ENCODE measurements at places on chromosomes 1 and 21.

- DNase-seq, result no peak
Observed at GRCh38 chr1:165313903-165314302, 42.6 kb downstream of the LMX1A start.

- no peak for DNase-seq
Observed at GRCh38 chr1:185767508-185768120, 33.4 kb downstream of the HMCN1 start.

- DNase-seq, result no peak
Observed at GRCh38 chr1:70205071-70205433, 327 bp downstream of the LRRC40 start.

DNA sequence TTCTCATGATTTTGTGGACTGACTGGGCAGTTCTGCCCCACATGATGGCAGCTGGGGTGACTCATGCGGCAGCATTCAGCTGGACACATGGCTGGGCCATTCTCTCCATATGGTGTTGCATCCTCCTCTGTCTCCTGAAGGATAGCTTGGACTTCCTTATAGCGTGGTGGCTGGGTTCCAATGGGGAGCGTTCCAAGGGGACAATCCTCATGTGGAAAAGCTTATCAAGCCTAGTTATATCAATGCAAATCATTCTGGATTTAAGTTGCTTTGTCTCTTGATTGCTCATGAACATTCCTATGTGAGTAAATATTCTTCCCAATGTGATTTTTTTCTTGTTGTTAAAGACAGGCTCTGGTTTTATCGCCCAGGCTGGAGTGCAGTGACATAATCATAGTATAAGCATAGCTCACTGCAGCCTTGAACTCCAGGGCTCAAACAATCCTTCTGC lies 13.2 kb upstream of the SLC2A1 start:
- DNase-seq, result no peak

DNA sequence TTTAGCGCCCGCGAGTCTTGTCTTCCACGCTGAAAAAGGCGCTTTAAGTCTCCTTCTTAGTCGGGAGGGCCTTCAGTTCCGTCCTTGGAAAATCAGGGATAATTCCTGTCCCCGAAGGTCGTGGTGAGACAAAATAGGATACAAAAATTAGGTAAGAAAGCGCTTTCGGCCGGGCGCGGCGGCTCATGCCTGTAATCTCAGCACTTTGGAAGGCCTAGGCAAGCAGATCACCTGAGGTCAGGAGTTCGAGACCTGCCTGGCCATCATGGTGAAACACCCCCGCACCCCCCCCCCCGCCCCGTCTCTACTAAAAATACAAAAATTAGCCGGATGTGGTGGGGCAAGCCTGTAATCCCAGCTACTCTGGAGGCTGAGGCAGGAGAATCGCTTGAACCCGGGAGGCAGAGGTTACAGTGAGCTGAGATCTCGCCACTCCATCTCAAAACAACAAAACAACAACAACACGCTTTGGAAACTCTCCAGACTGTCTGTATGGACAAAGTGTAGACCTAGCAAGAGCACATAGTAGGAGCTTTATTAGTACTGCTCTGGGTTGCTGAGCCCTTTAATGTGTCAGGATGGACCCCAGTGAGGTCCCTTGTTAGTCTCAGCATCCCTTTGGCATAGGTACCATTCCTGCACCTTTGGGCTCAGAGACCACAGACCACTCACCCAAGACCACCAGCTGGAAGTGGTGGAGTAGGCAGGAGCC lies 790 bp upstream of the TMEM54 start:
- no peak for DNase-seq

GRCh38 chr1:100959502-100960060 lies 63.7 kb downstream of the SLC30A7 start:
- DNase-seq, result peak; percentile 12

DNA sequence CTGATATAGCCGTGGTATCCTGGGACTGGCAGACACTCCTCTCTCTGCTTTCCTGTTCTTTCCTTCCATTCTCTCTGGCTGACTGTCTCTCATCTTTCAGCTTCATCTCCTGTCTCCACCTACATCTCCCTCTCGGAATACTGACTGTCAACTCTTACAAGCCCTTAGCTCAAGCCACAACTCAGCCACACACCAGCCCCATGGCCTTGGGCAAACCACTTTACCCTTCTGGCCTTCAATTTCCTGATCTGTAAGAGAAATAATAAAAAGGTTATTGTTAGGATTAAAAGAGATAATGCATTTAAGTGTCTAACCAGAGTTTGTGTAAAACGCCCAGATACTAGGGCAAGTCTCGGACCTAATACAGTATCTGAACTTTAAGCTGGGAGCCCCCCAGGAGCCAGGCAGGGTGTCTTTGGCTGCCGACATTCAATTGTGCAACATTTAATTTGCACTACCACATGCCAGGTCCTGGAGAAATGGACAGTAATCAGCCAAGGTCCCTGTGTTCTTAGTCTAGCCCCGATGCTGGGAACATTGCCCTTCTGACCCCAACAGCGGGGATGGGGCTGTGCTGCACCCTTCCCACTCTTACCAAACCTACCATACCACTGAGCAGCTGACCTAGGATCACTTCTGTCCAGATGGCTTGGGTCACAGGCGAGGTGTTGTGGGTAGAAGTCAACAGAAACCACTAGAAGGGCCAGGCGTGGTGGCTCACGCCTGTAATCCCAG lies 5.1 kb downstream of the ECHDC2 start:
- no peak for DNase-seq

- no peak for DNase-seq
Observed at GRCh38 chr1:223508796-223509195, 115.6 kb downstream of the CCDC185 start.

- DNase-seq, result no peak
Observed at GRCh38 chr1:181551249-181551648, 67.9 kb downstream of the CACNA1E start.

GRCh38 chr1:53700776-53701175 lies 38.2 kb downstream of the GLIS1 start:
- no peak for DNase-seq

GRCh38 chr1:99501871-99502270 lies 144.0 kb upstream of the PALMD start:
- DNase-seq, result no peak

DNA sequence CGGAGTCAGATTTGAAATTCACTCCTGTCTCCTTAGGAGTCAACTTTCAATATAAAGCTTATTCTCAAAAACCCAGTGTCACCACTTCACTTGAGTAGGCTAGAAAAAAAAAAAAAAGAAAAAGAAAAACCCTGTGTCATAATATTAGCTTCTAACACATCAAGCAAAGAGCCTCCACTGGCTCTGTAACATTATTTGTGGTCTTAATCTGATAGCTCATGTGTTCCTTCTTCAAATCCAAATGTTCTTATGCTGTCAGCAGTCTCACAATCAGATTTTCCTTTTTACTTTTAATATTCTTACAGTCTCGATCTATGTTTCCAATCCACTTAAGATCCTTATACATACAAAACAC lies 26.1 kb upstream of the PSMG1 start:
- DNase-seq, result no peak

DNA sequence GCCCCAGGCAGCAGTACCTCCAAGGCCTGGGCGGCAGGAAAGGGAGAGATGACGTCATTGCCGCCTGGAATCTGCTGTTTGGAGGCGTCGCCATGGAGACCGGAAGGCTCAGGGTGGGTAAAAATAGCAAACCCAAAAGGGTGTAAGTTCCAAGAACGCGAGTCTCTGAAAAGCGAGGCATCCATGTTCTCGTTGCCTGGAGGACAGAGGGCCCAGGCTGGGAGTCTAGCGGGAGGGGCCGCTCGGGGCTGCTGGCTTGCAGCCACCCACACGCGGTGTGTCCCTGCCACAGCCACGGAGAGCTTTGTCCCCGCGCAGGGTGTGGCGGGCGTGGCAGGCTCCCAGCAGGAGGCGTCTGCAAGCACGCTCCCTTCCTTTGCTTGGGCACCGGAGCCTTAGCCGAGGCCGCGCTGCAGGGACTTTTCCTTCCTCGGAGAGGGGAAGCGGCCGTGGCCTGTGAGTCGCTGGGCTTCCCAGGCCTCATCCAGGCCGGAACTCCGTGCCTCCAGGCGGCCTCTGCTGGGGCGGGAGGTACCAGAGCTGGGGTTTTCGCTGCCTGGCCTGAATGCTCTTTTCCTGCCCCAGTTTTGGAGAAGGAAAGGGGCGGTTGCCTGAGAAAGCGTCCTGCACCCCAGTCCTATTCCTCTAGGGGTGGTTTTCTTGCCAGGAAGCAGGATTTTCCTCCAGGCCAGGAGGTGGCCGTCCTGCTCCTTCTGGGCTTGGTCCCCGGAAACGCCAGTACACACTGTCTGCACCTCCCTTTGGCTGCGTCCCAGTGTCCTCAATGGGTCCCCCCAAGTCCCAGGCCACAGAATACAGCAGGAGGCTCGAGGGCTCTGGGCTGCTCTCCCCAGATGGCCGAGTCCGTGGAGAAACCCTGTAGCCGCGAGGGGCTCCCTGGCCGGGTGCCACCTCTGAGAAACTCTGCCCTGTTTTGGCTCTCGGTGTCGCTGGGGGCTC lies 15.3 kb upstream of the SKI start:
- DNase-seq, result peak; percentile 89

DNA sequence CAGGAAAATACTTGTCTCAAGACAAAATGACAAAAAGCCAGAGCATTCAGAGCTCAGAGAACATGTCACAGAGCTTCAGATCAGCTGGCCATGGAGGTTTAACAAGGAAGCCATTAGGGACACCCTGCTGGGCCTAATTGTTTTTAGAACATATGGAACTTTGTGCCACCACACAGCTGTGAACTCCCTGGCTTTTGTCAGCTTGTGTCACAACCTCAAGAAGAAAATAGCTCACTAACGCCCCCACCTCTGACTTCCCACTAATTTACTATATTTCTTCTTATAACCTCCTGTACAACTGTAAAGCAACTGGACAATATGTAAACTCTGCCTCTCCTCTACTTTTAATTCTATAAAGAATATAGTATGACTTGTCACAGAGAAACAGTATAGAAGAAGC lies 21.0 kb upstream of the TDRD10 start:
- DNase-seq, result peak; percentile 42

- DNase-seq, result no peak
Observed at GRCh38 chr1:5949085-5949760, 43.0 kb downstream of the NPHP4 start.

DNA sequence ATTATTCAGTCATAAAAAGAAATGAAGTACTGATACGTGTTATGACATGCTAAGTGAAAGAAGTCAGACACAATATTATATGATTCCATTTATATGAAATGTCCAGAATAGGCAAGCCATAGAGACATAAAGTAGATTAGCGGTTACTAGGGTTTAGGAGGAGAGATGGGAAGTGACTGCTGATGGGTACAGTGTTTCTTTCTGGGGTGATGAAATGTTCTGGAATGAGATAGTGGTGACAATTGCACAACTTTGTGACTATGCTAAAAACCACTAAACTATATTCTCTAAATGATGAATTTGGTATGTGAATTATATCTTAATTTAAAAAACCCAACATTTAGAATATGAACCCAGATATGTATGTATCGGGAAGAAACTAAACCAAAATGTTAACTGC lies 27.6 kb downstream of the IPP start:
- peak; percentile 59 for DNase-seq

DNA sequence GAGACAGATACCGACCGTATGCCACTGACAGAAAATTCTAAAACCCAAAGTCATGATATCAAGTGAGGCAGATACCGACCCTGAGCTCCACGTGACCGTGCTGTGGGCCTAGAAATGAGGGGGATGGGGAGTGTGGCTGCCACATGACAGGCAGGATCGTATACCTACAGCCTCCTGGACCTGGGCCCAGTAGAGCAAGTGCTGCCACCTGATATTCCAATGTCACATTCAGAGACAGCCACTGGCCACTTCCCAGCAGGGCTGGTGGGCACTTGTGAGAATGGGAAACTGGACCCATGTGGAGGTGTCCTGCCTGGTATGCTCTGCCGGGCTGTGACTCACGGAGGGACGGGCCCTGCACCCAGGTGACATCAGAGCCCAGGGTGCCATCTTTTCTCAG lies 44.6 kb upstream of the CLDN14 start:
- DNase-seq, result no peak

- peak; percentile 40 for DNase-seq
Observed at GRCh38 chr1:9294910-9295636, 2.4 kb downstream of the SPSB1 start.

DNA sequence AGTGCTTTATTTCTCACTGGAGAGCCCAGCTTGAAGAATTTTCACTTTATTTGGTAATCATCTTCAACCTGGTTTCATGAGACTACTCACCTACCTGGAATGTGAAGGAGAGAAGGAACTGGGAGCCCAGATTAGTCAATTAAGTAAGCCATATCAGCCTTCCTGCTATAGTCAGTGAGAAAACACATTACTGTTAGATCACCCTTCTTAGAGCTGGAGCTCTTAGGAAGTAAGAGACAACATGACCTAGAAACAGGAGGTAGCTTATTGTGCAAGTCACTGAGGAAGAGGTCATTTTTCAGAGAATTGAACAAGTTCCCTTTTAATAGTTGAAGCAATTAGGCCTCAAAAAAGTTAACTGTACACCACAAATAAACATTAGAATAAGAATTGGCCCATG lies 49.2 kb upstream of the TEKT2 start:
- DNase-seq, result peak; percentile 78

DNA sequence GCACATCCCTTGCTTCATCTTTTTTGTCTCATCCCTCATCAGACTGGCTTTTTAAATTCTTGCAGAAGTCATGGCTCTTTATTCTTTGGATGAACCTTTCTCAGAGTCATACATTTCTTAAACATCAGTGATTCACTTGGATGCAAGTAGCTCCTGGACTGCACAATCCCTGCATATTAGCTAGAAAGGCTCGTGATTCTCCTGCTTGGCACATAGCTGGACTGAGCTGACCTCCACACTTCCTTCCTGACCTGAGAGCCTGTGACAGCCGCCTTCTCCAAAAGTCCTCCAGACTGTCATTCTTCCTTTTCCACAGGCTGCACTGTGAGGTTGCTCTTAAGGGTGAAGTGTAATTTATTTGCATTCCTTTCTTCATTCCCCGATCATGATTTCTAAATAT lies 109.4 kb downstream of the RGL1 start:
- DNase-seq, result peak; percentile 81

DNA sequence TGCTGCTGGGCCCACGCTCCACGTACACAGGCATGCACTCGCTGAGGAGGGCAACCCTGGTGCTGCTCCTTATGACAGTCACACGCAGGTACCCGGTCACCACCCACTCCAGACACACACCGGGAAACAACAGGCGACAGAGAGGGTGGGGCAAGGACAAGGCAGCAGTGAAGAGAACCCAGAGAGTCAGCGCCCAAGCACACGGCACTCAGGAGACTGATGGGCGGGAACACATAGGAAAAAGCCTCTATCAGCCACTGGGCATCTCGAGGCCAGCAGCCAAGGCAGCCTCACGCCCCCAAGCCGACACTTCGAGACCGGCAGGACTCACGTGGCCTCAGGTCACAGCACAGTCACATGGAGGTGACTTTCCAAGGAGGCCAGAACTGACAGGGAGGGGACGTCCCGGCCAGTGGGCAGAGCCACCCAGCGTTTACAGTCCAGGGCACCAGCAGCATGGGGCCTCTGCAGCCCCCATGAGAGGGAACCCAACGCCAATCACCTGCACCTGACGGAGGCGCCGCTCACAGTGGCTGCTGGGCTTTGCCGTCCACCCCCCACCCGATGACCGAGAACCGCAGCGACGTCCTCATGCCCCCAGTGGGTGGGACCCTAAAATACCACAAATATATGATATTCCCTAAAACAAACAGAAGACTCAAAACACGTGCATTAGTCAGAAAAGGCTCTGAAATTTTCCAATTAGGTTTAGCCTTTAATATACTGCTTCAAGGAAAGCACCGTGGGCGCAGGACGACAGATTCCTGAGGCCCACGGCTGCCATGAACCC lies 19.7 kb downstream of the PTTG1IP start:
- no peak for DNase-seq

GRCh38 chr1:220031287-220031686 lies 15.0 kb downstream of the EPRS1 start:
- DNase-seq, result no peak
